ENCODE measurements at places on chromosomes 12 and 14.

DNA sequence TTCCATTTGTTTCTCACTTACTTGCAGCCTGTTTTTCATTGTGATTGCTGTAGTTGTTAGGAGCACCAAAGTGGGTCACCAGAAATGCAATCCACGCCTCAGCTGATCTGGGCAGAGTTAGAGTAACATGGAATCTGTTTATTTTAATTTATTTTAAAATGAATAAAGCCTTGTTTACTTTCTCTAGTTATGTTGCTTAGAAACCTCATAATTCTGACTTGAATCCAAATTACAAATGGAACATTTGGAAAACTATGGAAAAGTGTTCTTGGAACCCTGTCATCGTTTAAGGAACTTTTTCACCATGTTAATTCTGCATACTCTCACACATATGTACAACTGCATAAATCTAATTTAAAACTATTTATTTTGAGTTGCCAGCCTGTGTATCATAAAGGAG lies 92.2 kb upstream of the DAAM1 start:
- no peak for DNase-seq

DNA sequence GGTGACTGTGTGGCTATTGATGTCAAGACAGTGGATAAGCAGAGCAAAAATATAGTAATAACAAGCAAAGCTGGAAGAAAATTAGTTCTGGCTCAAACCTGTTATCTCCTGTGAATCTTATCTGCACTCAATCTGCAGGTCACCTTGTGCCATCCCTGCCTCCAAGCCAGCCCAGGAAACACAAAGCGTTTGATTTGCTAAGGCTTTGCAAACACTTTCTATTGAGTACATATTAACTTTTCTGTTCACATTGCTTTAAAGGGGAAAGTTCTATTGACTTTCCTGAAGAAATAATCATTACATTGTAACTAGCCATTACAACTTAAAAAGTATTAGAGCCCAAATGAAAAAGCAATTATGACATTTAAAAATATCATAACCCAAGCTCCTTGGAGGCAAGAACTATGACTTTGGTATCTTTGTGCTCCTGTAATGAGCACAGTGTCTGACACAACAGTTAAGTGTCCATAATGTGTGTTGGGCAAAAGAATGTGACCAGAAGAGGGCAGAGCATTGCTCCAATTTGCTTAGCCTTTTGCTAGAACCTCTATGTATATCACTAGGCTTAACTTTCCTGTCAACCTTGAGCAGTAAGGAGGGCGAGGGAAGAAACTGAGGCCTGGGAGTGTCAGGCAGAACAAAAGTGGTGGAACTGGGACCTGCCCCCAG lies 24.7 kb downstream of the SERPINA3 start:
- no peak for DNase-seq

DNA sequence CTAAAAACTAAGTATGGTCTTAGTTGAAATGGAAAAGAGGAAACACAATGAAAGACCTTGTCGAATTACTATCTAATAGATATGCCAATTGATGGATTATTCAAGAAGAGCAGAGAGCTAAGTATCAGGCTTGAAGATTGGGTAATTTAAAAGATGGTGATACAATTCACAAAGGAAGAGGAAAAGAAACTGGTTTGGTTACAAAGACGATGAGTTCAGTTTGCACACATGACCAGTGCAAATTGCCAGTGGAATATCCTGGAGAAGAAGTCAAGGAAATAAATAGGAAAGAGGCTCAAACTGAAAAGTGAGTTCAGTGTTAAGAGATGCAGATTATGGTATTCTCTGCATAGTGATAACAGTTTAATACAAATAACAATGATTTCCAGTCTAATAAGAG lies 2.5 kb upstream of the RAP1B start:
- DNase-seq = no peak

DNA sequence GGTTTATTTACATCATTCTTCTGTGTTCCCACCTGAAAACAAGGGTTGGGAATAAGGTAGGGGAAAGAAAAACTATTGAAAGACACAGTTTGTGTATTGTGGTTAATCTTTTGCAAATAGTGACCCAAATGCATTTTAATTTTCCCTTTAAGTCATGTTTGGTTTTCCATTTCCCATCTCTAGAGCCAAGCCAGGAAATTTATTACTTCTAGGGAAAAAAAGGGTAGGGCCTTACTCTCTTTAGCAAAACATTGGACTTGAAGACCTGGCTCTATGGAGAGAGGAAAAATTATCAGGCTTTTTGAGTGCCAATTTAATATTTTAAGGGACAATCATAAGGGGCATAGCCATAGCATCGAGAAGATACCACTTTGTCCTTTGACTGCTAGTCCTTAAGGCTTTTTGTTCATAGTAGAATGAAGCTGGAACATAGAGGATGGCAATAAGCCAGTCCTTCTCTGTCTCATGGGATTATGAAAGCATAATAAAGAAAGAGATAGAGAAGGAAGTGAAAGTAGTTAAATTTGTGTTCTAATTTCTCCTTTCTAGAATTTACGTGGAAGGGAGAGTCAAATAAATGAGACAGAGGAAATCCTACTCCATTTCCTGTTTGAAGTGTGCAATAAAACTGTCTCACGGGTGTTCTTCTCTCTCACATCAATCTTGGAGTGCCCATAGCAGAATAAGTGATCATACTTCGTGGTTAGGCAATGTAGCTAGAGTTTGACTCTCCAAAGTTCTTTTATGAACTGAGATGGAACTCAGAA lies 50.9 kb upstream of the PPFIA2 start:
- DNase-seq = no peak

- DNase-seq = no peak
Observed at GRCh38 chr12:68891141-68891540, 41.8 kb downstream of the CPM start.

GRCh38 chr12:10750385-10750727 lies 27.2 kb upstream of the YBX3 start:
- no peak for DNase-seq

GRCh38 chr12:96056646-96057455 lies 21.5 kb upstream of the LTA4H start:
- no peak for DNase-seq

- no peak for DNase-seq
Observed at GRCh38 chr12:57898308-57898970, 42.9 kb upstream of the ATP23 start.

DNA sequence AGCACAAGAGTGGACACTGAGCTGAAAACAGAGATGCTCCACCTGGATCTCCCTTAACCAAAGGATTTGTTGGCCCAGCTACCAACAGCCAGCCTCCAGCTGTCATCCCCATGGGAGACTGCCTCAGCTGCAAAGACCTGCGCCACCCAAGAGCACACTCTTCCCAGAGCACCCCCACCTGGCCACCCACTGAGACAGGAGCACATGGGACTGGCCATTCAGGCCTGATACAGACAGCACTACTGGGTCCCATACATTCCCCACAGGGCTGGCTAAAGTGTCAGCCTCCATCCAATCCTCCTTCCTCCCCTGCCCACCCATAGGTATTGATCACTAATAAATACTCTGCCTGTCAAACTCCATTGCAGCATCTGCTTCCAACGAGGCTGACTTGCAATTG lies 241.5 kb downstream of the BCL11B start:
- DNase-seq = no peak

DNA sequence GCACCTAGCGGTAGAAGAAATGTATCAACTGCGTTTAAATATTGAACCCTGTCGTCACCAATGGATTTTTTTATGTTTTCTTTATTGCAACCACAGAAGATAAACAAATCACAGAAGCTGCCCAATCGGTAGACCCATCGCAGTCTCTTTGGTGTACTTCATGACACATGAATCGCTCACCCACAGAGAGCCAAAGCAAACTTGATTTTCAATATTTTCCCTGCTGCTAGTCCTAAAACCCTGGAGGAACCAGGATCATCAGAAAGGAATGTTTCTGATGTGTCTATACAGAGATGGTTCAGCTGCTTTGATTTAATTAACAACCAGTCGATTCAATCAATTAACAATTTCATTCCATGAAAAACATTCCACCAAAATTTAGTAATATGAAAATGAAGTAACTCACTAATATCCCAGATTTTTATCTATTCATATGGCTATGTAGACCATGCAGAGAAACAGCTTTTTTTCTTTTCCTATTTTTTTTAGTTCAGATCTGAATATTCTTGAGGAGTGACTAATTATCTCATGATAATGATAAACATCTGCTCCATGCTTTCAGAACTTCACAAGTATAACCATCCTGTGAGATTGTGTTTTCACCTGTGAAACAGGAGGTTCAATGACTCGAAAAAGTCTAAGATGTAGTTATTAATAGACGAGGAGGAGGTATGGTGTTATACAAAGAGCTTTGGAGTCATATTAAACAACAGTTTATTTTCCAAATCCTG lies 46.1 kb downstream of the DIO2 start:
- no peak for DNase-seq

DNA sequence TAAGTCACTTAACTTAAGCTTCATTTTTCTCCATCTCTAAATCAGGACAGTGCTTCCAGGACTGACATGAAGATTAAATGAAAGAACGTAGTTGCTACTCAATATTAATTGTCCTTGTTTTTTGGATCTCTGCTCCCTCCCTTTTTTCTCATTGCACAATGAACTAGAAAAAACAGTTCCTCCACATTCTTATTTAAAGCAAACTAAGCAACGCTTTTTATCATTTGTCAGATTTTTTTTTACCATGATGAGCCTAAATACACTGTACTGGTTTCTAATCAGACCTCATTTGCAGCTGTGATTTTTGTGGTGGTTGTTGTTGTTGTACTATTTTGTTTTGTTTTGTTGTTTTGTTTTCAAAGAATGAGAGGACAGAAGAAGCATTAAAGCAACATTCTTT lies 23.2 kb upstream of the PARP11 start:
- DNase-seq = no peak

GRCh38 chr12:129372348-129372747 lies 519.1 kb downstream of the GLT1D1 start:
- no peak for DNase-seq

DNA sequence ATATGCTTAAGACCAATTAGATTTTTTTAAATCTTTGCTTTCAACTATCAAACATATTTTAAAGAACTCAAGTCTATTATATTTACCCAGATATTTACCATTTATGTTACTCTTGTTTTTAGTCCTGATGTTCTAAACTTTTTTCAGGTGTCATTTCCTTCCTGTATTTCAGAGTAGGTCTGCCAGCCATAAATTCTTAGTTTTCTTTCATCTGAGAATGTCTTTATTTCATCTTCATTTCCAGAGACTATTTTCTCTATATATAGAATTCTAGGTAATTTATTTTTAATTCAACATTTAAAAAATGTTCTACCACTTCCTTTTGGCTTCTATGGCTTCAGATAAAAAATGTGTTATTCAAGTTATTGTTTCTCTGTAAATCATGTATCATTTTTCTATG lies 218.2 kb upstream of the AMIGO2 start:
- peak; percentile 24 for DNase-seq

DNA sequence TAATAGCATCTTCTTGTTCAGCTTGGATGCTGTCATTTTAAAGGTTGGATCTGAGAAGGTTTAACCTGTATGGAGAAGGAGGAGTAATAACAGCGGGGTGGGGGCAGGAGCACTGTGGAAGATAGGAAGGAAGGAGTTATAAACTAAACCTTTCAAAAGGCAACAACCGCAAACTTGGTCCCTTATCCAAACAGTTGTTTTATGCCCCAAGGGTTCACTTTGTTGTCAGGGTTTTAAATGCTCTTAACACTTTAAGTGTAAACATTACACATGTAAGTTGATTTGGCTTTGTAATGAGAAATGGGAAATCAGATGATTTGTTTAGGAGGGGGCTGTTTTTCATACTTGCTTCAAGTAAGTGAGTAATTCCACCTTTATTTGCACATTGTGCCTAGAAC lies 3.0 kb downstream of the NPAS3 start:
- DNase-seq = no peak

DNA sequence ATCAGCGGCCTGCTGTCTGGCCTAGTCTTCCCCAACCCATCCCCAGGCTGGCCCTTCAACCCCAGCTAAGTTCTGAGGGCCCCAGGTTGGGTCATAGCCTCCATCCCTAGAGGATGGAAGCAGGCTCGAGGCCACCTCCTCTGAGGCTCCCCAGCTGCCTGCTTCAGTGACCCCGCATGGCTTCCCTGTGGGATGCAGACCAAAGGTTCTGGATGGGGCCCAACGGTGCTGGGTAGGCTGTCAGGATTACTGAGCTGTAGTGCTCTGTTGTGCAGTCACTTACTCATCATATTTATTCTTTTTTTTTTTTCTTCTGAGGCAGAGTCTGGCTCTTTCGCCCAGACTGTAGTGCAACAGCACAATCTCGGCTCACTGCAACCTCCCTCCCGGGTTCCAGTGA lies 92.0 kb downstream of the IRF2BPL start:
- DNase-seq = no peak

- no peak for DNase-seq
Observed at GRCh38 chr12:127548123-127548553, 718.8 kb upstream of the TMEM132C start.

DNA sequence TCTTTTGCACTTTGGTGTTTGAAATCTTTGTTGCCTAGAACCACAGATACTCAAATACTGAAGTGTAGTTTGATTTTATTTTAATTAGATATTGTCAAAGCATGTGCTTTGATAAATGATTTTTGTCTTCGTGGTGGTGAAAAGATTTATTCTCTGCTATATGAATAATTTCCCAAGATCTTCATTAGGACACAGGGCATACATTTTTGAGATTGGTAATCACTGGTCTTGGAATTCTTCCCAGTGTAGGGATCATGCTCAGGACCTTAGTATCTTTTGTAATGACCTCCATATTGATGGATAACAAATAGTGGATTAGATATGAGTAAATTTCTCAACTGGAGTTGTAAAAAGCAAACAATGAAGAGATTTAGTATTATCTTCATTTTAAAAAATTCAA lies 28.2 kb downstream of the TBK1 start:
- DNase-seq = no peak

DNA sequence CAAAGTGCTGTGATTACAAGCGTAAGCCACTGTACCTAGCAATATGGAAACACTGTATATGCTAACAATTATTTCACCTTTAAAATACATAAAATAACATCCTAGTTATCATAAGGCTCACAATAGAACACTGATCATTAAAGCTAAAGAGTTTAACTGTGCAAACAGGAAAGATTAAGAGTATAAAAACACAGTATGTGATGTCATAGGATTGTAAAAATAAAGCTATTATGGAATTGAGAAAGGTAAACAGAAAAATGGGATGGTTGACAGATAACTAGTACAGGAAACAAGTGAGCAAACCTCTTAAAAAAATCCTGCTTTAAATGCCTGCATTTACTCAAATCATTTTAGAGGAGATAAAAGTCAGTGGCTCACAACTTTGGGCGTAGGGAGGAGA lies 10.8 kb upstream of the IPO8 start:
- no peak for DNase-seq

DNA sequence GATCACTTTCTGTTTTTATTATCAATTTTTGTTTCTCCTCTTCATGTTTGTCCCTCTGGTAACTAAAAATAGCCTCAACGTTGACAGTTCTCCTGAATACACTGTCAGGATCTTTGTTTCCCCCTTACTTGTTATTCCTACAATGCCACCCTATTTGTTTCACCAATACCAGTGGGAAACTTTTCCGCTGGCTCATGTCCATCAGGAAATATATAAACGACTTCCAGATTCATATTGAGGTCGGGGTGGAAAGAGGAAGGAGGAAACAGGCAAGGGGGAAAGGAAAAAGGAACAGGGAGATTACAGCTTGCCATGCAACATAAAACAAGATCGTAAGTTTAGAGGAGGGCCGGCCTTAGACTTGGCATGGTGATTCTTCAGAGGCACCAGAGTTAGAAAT lies 61.7 kb downstream of the BTBD7 start:
- no peak for DNase-seq
